ENCODE measurements at places on chromosomes 2 and 18.

GRCh38 chr18:770583-770961 lies 41.5 kb downstream of the YES1 start:
- DNase-seq: no peak

DNA sequence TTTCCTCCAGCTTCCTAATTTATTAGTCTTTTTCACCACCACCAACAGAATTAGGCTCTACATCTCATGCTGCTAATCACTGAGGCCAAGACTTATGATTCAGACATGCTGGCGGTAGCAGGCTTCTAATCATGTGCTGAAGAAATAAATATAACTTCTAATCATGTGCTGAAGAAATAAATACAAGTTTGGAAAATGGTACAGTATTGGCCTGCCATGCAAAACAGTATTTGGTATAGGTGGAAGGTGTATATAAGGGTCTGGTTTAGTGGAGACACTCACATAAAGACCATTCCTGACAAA lies 240.7 kb downstream of the TGIF1 start:
- no peak for DNase-seq

DNA sequence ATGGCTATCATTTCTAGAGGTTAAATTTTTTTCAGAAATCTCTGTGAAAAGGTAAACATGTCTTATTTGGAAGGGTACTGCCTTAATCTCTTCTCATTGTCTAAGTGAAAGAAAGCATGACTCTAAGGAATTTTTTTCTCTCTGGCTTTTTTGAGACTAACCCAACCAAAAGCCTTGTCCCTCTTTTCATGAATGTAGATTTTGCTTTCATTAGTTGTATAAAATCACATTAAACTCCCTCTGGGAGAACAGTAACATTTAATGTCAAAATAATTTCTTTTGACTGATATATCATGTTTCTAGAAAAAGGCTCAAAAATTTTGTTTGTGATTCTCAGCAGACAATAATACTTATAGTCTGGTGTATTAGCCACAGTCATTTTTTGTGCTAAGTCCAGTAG lies 168.4 kb upstream of the SPOPL start:
- DNase-seq: no peak

DNA sequence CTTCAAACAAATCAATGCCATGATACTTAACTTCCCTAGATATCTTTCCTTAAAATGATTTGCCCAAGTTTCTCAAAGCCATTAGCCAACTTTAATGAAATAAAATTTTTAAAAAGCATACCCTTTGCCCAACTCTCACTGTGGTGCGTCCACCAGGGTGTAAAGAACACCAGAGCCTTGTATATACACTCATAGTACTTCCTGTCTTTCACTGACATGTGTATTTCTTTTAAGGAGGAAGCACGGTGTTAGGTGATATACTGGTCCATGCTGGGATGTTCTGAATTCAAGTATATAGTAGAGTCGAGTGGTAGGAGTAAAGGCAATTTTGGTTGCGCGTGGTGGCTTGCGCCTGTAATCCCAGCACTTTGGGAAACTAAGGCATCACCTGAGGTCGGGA lies 22.7 kb downstream of the AAK1 start:
- no peak for DNase-seq

GRCh38 chr2:127523269-127523939 lies 2.9 kb downstream of the IWS1 start:
- no peak for DNase-seq

- no peak for DNase-seq
These were observed 56.0 kb upstream of the KLF7 start for GRCh38 chr2:207221731-207222130.

GRCh38 chr2:228611171-228611570 lies 429.7 kb upstream of the SPHKAP start:
- DNase-seq: no peak

DNA sequence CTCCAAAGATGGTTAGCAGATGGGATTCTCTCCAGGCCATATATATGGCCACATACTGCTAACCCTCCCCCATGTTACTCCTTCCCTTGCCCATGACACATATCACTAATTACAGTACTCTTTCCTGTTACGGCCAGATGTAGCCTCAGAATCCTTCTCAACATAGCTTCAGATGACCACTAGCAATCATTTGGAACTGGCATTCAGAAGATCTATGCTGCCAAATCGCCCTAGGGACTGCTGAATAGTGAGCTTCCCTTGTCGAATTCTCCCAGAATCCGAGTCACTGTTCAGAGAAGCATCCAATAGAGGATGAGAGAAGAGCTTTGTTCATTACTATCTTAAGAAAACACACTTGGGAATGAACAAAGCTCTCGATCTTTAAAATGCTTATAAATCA lies 121.2 kb upstream of the TANK start:
- no peak for DNase-seq

DNA sequence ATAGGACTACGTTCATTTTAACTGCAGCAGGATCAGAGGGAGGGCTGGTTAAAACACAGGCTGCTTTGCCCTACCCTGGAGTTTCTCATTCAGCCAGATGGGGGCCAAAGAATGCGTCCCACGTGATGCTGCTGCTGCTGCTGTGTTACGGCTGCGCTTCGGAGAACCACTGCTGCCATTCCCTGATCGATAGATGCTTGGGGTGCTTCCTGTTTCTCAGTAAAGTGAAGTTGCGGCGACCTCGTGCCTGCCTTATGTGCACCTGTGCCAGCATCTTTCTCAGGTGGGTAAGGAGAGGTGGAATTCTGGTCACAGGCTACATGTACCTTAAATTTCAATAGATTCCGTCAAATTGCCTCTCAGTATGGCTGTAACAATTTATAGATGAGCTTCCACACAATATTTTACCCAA lies 24.7 kb upstream of the TOGARAM2 start:
- DNase-seq: no peak

All from NCI-H1092 (cell line).